ENCODE measurements at places on chromosomes 2 and 18.

- DNase-seq, result no peak
These were observed 63.3 kb upstream of the STK17B start for GRCh38 chr2:196234672-196235071.

DNA sequence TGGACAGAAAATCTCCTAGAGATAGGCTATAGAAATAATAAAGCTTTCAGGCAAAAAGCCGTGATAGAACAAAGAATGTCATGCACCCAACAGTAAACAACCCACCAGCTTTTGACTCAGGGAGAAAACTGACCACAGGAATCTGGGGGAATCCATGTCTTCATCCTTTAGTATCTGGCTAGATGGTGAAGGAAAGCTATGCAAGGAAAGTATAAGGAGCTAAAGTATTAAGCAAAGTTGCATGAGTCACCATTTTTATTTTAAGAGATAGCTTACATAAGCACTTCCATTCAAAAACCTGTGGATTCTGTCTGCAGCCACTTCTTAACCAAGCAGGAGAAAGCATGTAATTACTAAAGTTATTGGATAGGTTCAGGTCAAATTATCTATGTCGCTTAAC, 363.8 kb downstream of the LRP1B start:
- DNase-seq, result no peak

GRCh38 chr2:223538920-223539440, 63.2 kb downstream of the SCG2 start:
- no peak for DNase-seq

- DNase-seq, result no peak
These were observed 3.6 kb downstream of the PAPOLG start for GRCh38 chr2:60759654-60760053.

DNA sequence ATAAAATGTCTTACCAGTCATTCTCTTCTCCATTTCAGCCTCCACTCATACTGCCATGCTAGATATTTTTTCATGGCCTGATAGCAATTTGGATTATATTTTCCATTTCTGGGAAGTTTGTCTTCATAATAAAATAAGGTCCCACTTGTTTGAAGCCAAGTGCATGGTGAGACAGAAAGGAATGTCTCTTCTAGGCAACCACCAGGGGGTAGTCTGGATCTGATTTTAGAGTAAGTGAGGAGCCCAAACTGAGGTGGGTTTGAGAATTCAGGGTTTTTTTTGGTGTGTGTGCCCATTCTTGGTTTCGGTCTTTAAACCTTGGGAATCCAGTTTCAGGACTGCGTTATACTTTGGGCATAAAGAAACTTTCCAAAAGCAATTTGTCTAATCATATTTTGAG, 315.5 kb downstream of the RPRM start:
- DNase-seq, result no peak

GRCh38 chr2:47509250-47509649, 106.3 kb downstream of the MSH2 start:
- DNase-seq, result no peak

DNA sequence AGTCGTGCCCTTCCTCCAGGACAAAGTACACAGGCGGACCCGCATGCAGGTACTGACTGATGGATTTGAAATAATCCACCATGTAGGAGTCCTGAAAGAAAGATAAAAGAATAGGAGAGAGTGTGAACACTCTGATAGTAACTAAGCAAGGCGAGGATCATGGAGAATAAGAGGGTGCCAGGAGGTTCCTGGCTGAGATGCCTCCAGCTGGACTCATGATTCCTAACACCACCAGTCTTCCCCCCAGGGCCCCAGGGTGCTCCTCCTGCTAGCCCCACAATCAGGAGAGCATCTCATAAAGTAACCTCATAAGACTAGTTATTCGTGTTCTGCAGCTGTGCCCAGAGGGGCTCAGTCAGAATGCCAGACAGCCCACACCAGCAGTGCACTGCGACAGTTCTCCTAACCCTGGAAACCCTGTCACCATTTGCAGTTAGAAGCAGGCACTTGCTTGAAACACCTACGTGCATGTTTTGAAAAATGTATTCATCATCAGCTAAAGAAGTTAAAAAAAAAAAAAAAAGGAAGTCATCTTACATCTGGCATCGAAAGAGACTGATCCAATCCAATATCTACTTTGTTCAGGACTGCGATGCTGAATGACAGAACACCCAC, 36.7 kb downstream of the RMC1 start:
- DNase-seq, result no peak

- no peak for DNase-seq
These were observed 11.9 kb downstream of the PIK3C3 start for GRCh38 chr18:41966943-41967342.

DNA sequence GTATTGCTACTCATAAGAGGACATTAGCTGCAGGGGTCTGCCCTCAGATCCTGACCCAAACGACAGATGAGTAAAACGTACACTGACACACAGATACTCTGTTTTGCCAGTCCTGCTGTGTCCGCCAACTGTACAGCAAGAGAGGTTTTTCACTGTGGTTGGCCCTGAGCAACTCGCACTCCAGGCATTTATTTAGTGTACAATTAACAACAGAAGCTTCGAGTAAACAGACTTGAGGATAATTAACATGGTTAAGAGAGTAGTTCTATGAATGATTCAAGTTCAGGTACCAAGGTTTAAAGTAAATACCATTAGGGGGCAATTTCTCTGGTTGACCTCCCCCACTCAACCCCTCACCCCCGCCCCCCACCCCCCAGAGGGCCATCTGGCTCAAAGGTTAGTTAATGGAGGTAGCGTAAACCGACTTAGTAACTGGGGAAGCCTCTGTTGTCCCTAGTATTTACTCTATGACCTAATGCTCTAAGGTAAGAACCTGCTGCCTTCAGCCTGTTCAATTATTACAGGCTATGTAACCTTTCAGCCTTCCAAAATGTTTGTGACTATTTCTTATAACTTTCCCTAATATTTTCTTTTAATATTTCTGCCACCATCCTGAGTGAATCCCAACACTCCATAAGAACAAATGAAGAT, 103.9 kb upstream of the XIRP2 start:
- DNase-seq, result no peak

- peak; percentile 62 for DNase-seq
These were observed 42.3 kb downstream of the RFX8 start for GRCh38 chr2:101432411-101433181.

DNA sequence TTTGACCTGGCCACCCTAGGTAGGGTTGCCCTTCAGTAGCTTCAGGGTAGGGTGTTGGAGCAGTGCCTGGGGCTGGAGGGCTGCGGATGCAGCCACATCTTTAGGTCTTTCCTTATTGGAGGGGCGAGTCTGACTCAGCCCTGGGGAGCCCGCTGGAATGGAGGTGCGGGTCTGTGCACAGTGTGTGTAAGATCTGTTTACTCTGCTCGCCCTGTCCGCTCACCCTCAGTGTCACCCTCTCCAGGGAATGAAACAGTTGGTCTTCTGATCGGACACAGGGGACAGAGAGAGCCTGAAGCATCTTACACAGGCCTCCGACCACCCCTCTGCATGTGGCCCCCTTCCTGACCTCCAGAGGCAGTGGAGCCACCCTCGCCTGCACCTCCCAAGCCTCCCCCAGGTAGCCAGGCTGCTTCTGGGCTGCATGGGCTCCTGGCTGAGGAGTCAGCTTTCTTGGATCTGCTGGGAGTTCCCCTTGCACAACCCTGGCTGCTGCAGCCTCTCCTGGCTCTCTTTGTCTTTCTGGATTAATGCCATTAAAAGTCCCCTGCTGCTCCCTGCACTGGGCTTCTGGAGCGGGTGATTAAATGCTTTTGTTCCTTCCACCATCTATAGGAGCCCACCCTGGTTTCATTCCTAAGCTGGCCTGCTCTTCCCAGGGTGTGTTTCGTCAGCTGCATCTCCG, 82.6 kb downstream of the ASB1 start:
- DNase-seq, result no peak

- no peak for DNase-seq
These were observed 64.9 kb downstream of the LNPK start for GRCh38 chr2:175937216-175937615.

- no peak for DNase-seq
These were observed 1240.9 kb upstream of the CHAC2 start for GRCh38 chr2:52526735-52527134.

DNA sequence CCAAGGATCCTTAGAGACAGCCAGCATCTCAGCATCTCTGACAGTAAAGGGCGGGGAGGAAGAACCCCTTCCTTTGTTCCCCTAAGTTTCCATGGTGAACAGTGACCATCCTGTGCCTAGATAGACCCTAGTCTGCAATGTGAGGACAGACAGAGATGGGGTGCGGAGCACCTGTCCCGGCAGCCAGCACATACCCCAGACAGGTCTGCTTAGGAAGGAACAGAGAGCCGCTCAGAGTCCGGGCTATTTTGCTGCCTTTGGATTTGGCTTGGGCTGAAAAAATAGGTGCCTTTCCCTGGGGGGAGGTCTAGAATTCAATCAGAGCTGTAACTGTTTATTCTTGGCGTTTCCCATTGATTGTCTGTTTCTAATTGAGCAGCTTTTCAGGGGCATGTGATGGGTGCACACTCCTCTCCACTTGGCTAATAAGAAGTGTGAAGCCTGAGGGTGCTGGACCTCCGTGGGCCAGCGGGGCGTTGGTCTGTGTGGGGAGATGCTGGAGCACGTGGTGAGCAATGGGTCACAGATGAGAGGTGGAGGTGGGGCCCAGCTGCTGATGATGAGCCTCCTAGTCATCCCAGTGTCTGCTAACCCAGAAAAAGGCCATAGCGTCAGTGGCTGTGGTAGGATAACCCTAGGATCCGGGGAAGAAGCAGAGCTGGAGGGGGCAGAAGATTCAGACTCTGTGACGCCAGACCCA, 236.8 kb downstream of the SEPTIN10 start:
- DNase-seq, result peak; percentile 48

DNA sequence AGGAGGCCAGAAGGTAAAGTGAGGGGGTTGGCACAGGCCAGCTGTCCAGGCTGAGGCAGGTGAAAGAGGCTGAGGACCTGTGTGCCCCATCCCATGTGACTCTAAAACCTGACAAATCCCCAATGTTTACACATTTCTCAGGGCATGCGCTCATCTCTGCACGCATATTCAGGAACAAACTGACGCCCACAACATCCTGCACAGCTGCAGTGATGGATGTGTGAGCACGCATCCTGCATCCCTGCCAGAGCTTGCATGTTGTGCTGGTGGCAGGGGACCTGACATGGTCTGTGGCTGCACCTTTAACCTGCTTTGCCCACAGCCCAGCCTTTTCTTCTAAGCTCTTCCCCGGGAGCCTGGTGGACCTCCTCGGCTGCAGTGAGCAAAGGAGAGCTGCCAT, 83.1 kb downstream of the FBXO15 start:
- no peak for DNase-seq

DNA sequence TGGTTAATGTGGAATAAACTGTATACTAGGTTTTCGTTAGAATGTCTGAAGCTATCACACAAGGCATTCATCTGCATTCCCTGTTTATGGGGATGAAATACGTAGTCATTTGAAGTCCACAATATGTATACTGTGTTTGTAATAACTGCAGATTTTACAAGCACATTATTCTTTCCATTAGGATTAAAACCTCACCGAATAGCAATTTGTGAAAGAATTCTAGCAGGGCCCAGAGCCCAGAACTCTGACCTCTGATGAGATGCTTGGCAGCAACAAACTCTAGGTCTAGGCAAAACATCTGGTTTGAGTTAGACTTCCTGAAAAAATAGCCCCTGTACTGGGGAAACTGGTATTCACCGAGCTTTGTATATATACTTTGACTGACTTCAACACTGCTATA, 158.2 kb downstream of the SRBD1 start:
- DNase-seq, result no peak

GRCh38 chr2:104885119-104885782, 31.3 kb downstream of the POU3F3 start:
- DNase-seq, result peak; percentile 36

GRCh38 chr2:145043399-145043834, 523.5 kb upstream of the ZEB2 start:
- DNase-seq, result no peak

DNA sequence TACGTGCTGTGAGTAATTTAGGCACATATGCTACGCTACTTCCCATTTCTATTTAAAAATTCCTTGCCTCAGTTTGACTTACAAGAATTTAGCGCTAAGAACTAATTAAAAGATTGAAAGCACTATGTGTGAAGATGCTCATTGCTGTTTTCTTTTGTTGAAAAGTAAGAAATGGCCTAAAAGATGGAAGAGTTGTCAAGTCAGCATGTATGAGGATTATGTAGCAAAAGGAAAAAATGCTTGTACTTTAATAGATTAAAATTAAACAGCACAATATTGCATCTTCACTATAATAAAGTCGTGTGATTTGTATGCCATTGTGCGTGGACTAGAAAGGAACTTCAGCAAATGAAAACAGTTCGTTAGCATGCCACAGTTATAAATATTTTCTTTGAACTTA, 77.0 kb downstream of the COX7A2L start:
- no peak for DNase-seq

DNA sequence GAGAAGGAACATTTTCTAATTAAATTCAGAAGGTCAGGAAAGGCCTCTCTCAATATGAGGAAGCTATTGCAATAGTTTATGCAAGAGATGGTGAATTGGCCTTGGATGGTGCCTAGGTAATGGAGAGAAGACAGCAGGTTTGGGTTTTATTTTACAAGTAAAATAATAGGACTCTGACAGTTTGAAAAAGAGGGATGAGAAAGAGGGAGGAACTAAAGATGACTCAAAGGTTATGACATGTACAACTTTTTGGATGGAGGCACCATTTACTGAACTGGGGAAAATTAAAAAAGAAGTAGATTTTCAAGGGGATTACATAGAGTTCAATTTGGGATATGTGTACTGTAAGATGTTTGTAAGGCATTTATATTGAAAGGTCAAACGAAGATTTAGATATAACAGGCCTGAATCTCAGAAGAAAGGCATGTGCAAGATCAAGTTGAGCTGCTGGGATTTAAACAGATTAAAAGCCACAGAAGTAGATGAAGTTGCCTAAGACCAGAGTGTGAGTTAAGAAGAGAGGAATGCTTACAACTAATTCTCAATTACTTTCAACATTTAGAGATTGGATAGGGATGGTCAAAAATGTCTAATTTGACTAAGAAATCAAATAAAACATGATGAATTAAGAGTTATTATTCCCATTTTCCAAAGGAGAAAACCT, 12.3 kb upstream of the ASNSD1 start:
- DNase-seq, result no peak

DNA sequence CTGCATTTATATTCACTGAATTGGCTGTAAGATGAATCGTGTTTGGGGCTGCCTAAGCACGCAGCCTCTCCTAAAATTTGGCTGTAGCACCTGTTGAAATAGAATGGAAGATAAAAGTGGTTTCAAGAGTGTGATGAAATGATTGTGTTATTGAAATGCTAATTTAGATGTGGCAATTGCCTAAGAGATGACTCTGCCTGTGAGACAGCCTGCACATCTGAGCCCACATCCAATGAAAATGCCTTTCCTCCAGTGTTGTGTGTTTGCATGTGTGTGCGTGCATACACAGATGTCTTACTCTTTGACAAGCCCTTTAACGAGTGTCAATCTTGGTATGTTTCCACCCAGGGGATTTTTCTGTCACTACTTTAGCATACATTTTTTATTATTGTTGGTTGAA, 346.9 kb downstream of the MEIS1 start:
- no peak for DNase-seq

GRCh38 chr18:67359873-67360838, 156.4 kb downstream of the DSEL start:
- no peak for DNase-seq

GRCh38 chr2:8501061-8501720, 180.7 kb upstream of the ID2 start:
- no peak for DNase-seq

GRCh38 chr2:44459739-44460138, 98.0 kb downstream of the CAMKMT start:
- no peak for DNase-seq

GRCh38 chr2:99458529-99458928, 31.3 kb downstream of the REV1 start:
- no peak for DNase-seq

- no peak for DNase-seq
These were observed 80.0 kb downstream of the AOX1 start for GRCh38 chr2:200665626-200666453.
